ENCODE measurements at places on chromosomes 12 and 14.

DNA sequence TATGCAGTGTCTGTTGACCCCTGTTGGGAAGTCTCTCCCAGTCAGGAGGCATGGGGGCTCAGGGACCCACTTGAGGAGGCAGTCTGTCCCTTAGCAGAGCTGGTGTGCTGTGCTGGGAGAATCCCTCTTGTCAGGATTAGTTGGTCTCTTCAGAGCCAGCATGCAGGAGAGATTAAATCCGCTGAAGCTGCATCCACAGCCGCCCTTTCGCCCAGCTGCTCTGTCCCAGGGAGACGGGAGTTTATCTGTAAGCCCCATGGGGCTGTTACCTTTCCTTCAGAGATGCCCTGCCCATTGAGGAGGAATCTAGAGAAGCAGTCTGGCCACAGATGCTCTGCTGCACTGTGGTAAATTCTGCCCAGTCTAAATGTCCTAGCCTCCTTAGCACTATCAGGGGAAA lies 13.1 kb upstream of the KLRC1 start:
- no peak for DNase-seq

DNA sequence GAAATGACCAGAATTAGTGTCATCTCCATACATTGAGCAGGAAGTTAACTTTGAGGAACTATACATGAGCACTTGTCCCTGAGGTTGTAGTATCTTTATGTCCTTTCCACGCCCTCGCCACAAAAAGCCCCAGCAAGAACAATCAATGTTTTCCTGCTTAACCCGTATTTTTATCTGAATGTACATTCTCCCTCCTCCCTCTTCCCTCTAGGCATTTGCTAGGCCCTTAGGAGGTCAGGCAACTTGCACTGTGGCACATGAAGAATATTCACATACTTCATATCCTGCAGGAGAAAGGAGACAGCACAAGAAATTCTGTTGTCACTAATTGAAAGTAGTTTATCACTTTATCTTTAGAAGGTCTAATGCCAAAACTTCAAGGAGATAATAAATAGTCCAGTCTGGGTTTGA lies 18.1 kb upstream of the DUSP6 start:
- DNase-seq: no peak

DNA sequence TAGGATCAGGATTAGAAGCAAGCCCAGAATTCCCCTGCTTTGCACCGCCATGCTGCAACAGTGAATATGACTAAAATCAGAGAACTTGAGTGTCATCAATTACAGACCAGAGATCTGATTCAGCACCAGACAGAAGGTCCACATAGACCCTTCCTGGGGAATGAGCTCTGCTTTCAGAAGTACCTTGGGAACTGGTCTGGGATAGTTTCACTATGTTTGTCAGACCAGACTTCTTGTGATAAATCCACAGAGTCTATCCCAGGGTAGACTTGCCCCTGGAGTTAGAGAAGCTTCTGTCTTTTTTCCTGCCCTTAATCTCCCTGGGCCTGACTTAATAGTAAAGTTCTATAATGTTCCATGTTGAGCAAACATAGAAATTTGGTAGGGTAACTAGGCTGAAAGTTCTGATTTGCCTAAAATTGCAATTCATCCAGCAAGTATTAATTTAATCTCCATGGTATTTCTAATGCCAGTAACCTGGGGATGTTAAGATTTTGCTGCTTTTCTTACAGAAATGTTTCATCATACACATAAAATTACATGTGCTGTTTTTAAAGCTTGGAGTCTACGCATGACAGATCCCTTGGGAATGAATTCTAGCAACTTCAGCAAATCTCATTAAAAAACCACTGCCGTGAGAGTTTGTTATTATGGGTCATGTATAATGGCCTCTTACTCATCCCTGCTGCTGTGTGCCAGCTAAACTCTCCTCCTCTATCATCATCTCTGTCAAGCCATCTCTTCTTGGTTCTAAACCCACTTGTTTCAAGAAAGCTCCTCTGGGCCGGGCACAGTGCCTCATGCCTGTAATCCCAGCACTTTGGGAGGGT lies 61.3 kb upstream of the METAP2 start:
- DNase-seq: no peak

DNA sequence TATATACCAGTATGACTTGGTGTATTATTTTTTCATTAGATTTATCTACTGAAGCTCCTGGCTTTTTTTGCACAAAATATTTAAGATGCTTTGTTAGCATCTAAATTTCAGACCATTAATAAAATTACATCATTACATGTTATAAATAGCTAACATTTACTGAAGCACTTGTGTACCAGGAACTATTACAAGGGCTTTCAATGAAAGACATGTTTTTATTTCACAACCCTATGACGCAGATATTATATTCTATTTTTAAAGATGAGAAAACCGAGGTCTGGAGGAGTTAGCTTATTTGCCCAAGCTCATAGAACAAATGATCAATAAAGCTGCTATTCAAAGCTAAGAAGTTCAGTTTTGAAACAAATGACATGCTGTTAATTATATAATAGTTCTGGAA lies 420.4 kb upstream of the DCN start:
- DNase-seq: no peak

DNA sequence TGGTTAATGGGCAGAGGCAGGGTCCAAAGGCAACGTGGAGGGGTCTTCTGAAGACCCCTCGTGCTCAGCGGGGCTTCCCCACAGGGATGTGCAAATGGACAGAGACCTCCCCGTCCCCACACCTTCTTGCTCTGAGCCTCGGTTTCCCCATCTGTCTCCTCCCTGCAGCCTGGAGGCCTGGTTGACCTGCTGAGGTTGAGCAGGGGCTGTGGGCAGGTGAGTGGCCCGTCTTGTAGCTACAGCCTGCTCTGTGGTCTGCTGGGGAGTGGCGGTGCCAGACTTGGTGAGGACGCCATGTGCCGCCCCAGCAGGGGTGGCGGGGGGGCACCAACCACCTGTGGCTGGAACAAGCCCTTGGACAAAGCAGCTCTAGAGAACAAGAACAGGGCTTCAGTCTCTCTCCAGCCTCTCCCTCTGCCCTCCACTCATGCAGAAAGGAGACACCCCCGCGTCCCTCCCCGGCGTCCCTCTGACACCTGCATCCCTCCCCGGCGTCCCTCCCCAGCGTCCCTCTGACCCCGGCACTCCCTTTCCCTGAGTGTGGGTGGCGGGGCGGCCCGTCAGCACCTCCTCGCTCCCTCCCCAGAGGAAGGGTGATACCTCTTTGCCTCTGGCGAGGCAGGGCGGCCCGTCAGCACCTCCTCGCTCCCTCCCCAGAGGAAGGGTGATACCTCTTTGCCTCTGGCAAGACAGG lies 83.7 kb downstream of the NOC4L start:
- DNase-seq: no peak

- no peak for DNase-seq
Measured at GRCh38 chr14:68551045-68551683, 241.7 kb downstream of the ZFP36L1 start.

- no peak for DNase-seq
Measured at GRCh38 chr12:1272142-1272541, 281.1 kb downstream of the ERC1 start.

GRCh38 chr14:20380681-20381080 lies 32.6 kb downstream of the TEP1 start:
- no peak for DNase-seq

DNA sequence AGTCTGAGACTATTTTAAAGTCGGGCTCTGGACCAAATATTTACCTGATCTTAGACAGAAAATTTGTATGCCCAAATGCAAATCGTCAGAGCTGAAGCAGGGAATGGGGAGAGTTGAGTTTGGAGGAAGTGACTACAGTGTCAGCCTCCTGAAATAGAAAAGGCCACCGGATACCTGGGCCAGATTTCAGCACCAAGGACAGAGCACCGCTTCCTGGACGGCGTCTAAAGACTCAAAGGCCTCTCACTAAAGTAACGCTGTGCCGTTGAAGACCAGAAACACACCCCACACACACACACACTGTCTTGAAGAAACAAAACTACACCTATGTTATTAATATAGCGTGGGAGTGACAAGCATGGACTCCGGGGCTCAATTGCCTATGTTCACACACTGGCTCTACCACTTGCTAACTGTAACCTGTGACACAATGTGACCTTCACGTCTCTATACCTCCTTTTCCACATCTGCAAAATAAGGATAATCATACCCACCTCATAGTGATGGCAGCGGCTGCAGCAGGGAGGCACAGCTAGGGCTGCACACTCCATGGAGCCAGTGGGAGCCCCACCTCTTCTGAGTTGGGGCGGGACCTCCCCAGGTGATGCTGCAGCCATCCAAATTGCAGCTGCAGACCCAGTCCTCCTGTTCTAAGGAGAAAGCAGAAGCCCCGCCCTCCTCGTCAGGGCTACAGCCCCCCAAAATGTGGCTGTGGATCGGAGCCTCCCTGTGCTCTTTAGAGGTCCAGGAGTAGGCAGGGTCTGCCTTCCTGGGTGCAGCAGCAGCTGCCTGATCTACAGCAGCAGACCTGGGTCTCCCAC lies 35.6 kb downstream of the KRT76 start:
- peak; percentile 61 for DNase-seq

GRCh38 chr12:50038336-50038735 lies 13.0 kb upstream of the RACGAP1 start:
- DNase-seq: no peak

DNA sequence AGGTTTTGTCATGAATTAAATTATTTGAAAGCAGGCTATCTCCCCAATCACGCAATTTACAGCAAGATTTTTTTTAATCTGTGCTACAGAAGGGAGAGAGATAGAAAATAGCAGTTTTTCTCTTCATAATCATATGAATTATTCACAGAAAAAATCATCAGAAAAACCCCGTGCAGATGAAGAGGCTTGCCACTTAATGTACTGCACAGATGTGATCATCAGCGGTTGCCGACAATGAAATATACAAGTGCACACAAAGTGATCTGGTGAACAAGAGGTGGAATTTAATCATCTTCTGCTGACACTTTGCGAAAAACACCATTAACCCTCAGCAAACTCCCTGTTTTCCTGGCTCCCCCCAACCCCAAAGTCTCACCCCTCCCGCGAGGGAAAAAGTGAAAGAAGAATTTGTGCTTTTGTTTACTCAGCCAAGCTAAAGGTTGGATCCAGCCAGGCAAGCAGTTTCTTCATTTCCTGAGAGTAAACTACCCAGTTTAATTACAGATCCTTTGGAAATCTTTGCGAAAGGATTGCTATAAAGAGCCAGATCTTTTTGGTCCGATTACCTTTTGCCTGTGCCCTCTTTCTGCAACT lies 3.1 kb upstream of the LMO3 start:
- no peak for DNase-seq

- DNase-seq: no peak
Measured at GRCh38 chr12:52602552-52602951, 1.3 kb upstream of the KRT72 start.

All from NCI-H2171 treated with DMSO at 0.1 percent for 48 hours (cell line).